Spinal cord (tissue), 10 donors: ENCODE measurements at places on chromosomes 6 and 20. TPM values are rescaled to one million over a fixed set of nuclear protein-coding genes. Genes with fewer than 3 reads are reported as not detected.
A peak's percentile ranks its signal among the peaks of the same experiment; 100 is the strongest.

GRCh38 chr6:135311446-135312200, 130.5 kb downstream of the MYB start:
- H3K4me3 ChIP-seq = no peak overlapping the region
- no peaks in the 10 kb centered on the region for H3K4me1 ChIP-seq
- H3K27ac ChIP-seq = no peak overlapping the region
- H3K36me3 ChIP-seq = no peaks in the 10 kb centered on the region

LST1 gene
- 9.0 TPM for polyA plus RNA-seq

BHLHE23 gene
- not detected for polyA plus RNA-seq

TNFRSF6B gene
- 5.2 TPM for polyA plus RNA-seq

GRCh38 chr6:52834481-52834880, 6.1 kb downstream of the GSTA5 start:
- H3K4me3 ChIP-seq = no peak overlapping the region
- no peaks in the 10 kb centered on the region for H3K4me1 ChIP-seq
- H3K27ac ChIP-seq = no peak overlapping the region
- no peaks in the 10 kb centered on the region for H3K27me3 ChIP-seq
- DNase-seq = no peak

DNA sequence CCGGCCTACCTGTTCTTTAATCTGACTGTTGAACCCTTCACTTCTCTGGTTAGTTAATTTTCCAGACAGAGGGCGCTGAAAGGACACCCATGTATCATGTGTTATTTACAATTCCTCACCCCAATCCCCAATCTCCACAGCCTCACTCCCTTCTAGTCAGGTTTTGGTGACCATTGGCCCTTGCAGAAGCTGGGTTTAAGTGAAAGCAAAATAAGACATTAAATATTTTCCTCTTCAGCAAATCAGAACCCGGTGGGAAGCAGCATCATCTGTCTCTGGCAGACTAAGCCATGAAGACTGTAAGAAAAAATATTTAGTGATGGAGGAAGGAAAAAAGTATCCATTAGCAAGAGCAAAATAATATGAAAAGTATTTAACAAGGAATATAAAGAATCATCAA, 9.4 kb upstream of the HLA-DQA1 start:
- H3K27me3 ChIP-seq = no peaks in the 10 kb centered on the region
- H3K36me3 ChIP-seq = no peaks in the 10 kb centered on the region
- no peaks in the 10 kb centered on the region for H3K4me1 ChIP-seq
- no peak overlapping the region for H3K4me3 ChIP-seq

- peaks cover 2% of the 10 kb centered on the region for H3K36me3 ChIP-seq
- DNase-seq = no peak
- no peaks in the 10 kb centered on the region for H3K27me3 ChIP-seq
- no peaks in the 10 kb centered on the region for H3K4me1 ChIP-seq
- H3K4me3 ChIP-seq = peak overlapping the region; percentile 98
These were observed 400 bp upstream of the TRMT11 start for GRCh38 chr6:125985979-125986300.

SDCBP2 gene
- 20.0 TPM for polyA plus RNA-seq

DNA sequence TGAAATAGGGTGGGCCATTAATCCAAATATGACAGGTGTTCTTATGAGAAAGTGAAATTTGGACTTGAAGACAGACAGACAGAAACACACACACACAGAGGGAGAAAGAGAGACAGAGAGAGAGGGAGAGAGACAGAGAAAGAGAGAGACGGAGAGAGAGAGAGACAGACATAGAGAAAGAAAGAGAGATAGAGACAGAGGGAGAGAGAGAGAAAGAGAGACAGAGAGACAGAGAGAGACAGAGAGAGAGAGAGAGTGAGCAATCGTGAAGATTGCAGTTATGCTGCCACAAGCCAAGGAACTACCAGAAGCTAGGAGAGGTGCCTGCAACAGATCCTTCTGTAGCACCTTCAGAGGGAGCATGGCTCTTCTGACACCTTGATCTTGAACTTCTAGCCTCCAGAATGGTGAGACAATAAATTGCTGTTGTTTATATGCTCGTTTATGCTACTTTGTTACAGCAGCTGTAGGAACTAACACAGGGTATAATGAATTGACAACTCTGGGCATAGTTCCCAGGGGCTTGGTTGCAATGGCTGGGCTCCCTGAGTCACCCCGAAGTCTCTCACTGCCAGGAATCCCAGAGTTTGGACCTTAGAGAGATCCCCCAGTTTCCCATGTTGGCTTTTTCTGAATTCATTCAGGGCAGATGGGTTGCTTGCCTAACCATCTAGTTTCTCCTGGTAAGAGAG, 44.7 kb upstream of the ECI2 start:
- DNase-seq = no peak
- no peaks in the 10 kb centered on the region for H3K4me1 ChIP-seq
- no peak overlapping the region for H3K4me3 ChIP-seq
- no peaks in the 10 kb centered on the region for H3K27me3 ChIP-seq
- no peak overlapping the region for H3K27ac ChIP-seq

WFDC5 gene
- 0.33 TPM for polyA plus RNA-seq

- no peaks in the 10 kb centered on the region for H3K36me3 ChIP-seq
- DNase-seq = no peak
- no peaks in the 10 kb centered on the region for H3K27me3 ChIP-seq
- no peak overlapping the region for H3K27ac ChIP-seq
These were observed 237.0 kb downstream of the BCKDHB start for GRCh38 chr6:80343511-80343910.

DNA sequence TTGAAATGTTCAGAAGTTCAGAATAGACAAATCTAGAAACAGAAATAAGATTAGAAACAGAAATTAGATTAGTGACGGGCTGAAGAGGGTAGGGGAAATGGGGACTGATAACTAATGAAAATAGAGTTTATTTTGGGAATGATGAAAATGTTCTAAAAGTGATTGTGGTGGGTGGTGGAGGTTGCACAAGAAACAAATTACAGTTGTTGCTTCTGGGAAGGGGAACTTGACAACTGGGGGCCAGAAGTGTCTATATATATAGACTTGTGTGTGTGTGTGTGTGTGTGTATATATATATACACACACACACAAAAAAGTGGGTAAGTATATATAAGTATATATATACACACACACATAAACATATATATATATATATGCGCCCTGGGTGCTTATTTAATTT, 86.5 kb upstream of the RREB1 start:
- no peak overlapping the region for H3K27ac ChIP-seq
- H3K27me3 ChIP-seq = no peaks in the 10 kb centered on the region
- no peaks in the 10 kb centered on the region for H3K4me1 ChIP-seq
- H3K36me3 ChIP-seq = no peaks in the 10 kb centered on the region
- H3K4me3 ChIP-seq = no peak overlapping the region

HEY2 gene
- polyA plus RNA-seq = 28.3 TPM

COL11A2 gene
- polyA plus RNA-seq = 10.4 TPM

- no peaks in the 10 kb centered on the region for H3K27me3 ChIP-seq
- no peak overlapping the region for H3K4me3 ChIP-seq
- no peak overlapping the region for H3K27ac ChIP-seq
- DNase-seq = no peak
These were observed 118.4 kb upstream of the RUNX2 start for GRCh38 chr6:45209762-45210161.

GRCh38 chr20:17558154-17558940, 11.5 kb upstream of the DSTN start:
- H3K4me3 ChIP-seq = no peak overlapping the region
- H3K27ac ChIP-seq = peak overlapping the region; percentile 49
- peaks cover 7% of the 10 kb centered on the region for H3K4me1 ChIP-seq

DNA sequence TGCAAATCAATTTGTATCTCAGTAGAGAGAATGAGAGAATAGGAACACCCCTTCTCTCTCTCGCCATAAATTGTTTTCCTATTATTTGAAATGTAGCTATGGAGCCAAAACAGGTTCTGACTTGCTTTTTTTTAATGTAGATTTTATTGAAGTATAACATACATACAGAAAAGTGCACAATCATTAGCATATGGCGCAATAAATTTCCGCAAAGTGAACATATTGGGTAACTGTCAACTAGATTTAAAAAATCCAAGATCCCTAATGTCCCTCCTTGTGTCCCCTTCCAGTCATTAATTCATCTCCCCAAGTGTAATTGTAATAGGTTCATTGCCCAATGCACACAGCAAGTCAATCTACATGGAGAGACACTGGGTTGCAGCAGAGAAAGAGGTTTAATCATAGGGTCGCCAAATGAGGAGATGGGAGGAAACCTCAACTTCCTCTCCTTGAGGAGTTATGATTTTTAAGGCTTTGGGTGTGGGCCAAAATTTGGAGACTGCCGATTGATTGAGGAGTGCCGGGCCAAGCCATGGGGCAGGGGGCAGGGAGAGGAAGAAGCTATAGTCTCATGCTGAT, 43.3 kb upstream of the TGM3 start:
- H3K4me1 ChIP-seq = no peaks in the 10 kb centered on the region
- no peaks in the 10 kb centered on the region for H3K27me3 ChIP-seq
- H3K27ac ChIP-seq = no peak overlapping the region

GRCh38 chr20:63268671-63269439, 3.8 kb upstream of the ARFGAP1 start:
- H3K36me3 ChIP-seq = peaks cover 17% of the 10 kb centered on the region
- no peaks in the 10 kb centered on the region for H3K27me3 ChIP-seq
- peaks cover 53% of the 10 kb centered on the region for H3K4me1 ChIP-seq
- H3K4me3 ChIP-seq = no peak overlapping the region
- DNase-seq = no peak
- no peak overlapping the region for H3K27ac ChIP-seq

DNA sequence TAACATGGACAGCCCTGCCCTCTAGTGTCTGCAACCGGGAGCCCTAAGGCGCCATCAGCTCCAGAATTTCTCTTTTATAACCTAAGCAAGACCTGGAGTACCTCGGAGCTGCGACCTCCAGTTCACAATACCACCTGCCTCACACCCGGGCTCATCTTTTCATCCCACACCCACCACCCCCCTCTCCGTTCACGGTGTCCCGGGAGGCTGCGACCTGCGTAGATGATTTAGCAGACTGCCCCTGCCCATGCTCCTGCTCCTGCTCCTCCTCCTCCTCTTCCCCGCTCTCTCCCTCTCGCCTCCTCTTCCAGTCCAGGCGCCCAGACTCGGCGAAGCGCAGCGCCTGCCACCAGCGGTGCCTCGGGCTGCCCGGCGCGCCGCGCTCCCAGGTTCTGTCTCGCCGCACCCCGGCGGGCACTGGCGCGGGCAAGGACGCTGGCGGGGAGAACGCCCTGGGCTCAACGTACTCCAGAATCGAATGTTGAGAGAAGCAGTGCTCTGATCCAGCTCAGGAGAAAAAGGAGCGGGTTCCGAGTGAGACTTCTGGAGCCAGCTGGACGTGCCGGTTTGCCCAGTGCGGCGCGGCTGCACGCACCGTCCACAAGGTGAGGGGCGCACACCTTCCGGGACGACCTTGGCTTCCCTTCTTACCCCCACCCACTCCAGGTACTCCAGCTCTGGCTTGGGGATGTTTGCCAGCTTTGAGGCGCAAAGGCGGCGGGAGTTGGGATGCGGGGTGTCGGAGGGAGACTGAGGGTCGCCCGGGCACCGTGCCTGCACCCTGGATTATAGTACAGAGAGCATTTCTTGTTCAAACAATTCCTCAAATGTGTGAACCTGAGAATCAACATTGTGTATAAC, at the start of gene HTR1E:
Gene HTR1E, plus strand, starts transcription at position 310 of the 861 bp plus-strand sequence. CDS start 77,807 bp downstream, outside the sequence.
- DNase-seq = peak; percentile 35
- no peak within 1 kb of the TSS for H3K27ac ChIP-seq
- no peaks in the 10 kb centered on the region for H3K36me3 ChIP-seq
- peaks cover 18% of the 10 kb centered on the region for H3K27me3 ChIP-seq
- H3K4me3 ChIP-seq = peak within 1 kb of the TSS; percentile 28

DNA sequence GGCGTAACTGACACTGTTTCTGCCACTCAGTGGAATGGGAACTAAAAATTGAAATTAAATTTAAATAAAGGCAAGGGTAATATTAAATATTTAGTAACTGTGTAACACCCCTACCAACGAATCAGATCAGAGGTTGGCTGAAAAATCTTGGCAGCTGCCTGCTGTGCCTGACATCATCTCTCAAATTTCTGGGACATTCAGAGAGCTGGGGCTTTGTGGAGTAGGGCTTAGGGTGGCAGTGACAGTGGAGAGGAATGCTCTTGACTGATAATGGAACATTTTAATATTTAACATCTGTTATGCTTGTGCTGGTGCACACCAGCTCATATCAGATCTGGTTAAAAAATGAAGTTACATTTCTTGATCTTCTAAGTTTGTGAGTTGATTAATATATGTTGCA, 62.2 kb downstream of the RFPL4B start:
- DNase-seq = no peak
- no peak overlapping the region for H3K4me3 ChIP-seq
- no peaks in the 10 kb centered on the region for H3K36me3 ChIP-seq

GRCh38 chr6:84860509-84860908, 96.1 kb upstream of the TBX18 start:
- no peak overlapping the region for H3K27ac ChIP-seq
- no peaks in the 10 kb centered on the region for H3K27me3 ChIP-seq
- no peaks in the 10 kb centered on the region for H3K4me1 ChIP-seq
- H3K4me3 ChIP-seq = no peak overlapping the region

PNLDC1 gene
- polyA plus RNA-seq = 0.63 TPM

ANKRD6 gene
- 57.2 TPM for polyA plus RNA-seq
